GM20000 (cell line): ENCODE measurements at places on chromosomes 1 and 21.

GRCh38 chr1:115164940-115165705 lies 75.8 kb upstream of the TSPAN2 start:
- DNase-seq: no peak

DNA sequence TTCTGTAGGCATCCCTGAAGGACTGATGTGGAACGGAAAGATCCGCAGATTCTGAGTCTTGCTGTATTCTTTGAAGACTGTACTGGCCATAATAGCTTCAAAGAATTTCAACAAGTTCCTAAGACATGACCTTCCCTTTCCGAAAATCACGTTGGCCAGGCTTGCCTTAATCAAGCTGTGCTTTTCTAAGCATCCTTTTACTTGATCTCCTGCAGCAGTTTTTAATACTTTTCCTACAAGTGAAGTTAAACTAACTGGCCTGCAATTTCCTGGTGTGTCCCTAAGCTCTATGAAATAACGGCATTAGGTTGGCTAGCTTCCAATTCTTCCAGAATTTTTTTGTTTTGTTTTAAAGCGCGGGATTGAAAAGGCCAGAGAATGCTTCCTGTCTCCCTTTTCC lies 40.3 kb downstream of the SPAG17 start:
- no peak for DNase-seq

DNA sequence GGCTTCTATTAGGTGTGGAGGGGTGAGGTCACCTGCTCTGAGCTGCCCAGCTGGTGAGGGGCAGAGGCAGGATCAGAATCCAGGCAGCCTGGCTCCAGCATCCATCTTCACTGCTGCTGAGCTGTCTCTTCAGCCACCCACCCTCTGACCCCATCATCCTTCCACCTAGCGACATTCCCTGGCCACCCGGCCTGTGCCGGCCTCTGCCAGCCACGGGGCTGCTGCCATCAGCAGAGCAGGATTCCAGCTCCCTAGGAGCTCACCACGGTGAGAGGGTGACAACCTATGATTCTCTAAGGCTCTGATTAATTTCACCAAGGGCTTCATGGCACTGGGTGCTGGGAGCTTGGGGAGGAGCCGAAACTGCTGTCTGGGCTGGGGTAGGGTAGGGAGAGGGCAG lies 32.1 kb downstream of the ALPL start:
- no peak for DNase-seq

GRCh38 chr1:210920716-210921694 lies 212.9 kb downstream of the KCNH1 start:
- no peak for DNase-seq

DNA sequence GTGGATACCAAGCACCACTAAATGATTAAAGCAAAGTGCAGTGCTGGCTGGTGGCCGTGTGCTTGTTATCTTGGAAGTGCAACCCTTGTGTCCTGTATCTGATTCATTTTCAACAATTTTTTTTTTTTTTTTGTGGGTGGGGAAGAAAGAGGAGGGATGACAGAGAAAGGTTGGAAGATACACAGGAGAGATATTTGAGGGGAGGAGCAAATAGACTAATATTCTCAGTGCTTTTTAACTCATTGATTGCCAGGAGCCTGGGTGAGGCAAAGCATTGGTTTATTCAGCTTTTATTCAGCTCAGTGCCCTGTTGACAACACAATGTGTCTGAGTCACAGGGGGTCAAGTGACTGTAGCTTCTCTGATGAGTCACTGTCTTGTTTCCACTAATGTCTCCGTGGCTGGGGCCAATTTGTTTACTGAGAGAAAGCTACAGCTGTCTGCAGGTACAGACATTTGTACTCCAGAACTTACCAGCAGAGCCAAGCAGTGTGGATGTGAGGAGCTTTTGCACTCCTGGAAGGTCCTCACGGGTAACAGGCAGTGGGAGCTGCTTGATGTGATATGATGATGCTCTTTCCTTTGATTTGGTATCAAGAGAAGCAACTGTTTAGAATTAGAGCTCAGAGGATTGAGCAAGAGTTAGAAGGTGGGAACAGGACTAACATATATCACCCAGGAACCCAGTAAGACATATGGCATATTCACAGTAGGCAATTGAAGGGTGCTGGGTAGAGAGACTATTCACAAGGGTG lies 23.6 kb upstream of the DNM3 start:
- DNase-seq: peak; percentile 11

GRCh38 chr21:35905096-35905962 lies 155.0 kb downstream of the SETD4 start:
- DNase-seq: no peak

GRCh38 chr21:34129039-34129891 lies 55.9 kb downstream of the MRPS6 start:
- no peak for DNase-seq

GRCh38 chr1:162635418-162635817 lies 3.2 kb downstream of the DDR2 start:
- DNase-seq: no peak

DNA sequence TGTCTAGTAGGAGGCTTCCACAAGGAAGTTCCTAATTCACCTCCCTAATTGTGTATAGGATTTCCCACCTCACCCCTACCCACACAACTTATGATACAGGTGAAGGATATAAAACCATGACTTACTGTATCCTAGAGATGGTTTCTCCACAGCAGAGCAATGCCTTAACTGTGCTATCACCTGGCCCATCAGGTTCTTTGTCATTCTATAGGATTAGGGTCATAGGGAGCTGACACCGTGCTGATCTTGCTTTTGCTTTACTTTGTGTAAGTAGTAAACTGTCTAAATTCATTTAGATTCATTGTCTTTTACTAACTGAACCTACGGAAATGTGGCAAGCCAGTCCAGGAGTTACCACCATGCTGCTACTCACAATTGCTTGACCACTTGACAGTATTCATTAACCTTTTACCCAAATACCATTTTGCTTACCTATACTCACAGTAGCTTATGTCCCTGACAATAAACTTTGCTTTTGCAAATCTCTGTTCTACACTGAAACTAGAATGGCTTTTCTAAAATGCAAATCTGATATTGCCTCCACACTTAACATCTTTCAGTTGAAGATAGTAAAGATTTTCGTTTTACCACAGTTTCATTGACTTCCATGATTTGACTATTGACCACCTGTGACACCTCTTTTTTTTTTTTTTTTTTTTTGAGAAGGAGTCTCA lies 147.6 kb downstream of the IFI44 start:
- no peak for DNase-seq

GRCh38 chr1:14120895-14121294 lies 420.9 kb downstream of the PRDM2 start:
- no peak for DNase-seq

DNA sequence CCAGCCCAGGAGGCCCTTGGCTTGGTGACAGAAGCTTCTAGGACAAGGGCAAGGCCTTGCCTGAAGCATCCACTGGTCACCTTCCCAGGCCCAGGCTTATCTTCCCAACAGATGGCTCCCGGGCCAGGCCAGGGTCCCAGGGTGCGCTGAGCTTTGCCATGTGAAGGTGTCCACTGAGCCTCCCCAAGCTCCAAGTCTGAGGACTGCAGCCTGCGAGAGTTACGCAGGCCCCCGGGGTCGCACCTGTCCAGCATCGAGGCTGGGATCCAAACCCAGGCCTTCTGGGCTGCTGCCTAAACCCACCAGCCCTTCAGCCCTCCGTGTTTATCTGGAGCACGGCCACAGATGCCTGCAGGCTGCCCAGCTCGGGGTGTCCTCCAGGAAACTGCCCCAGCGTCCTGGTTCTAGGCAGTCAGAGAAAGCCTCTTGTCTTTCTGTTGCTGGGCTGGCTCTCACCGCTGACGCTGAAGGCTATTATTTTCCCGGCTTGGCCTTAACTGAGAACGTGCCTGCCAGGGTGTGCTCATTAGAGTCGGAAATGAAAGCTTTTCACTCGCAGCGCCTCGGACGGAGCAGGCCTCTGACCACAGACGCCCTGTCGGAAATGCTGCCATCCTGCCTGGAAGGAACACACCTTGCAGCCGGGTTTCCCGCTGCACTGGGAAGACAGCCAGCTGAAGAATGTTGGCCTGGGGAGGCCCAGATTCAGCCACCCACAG lies 71.4 kb downstream of the MEGF6 start:
- DNase-seq: no peak

GRCh38 chr1:78892260-78892840 lies 114.2 kb downstream of the ADGRL4 start:
- no peak for DNase-seq

DNA sequence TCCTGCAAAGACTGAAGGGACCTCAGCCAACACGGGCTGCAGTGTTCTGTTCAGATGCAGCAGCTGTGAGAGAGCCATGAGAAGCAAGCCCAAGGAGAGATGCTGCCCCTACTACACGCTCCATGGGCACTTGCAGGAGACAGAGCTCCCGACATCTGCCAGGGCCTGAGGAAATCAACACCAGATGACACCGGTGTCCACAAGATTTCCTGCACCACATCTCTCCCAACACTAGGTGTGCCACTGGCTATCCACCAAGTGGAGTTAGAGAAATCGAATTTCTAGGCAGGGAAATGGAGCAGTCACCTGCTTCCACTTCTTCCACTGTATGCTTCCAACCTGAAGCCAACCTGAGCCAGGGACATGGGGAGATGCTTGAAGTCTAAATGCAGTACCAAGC lies 445.3 kb downstream of the RWDD3 start:
- no peak for DNase-seq

GRCh38 chr1:56148326-56149193 lies 430.8 kb downstream of the PLPP3 start:
- no peak for DNase-seq

DNA sequence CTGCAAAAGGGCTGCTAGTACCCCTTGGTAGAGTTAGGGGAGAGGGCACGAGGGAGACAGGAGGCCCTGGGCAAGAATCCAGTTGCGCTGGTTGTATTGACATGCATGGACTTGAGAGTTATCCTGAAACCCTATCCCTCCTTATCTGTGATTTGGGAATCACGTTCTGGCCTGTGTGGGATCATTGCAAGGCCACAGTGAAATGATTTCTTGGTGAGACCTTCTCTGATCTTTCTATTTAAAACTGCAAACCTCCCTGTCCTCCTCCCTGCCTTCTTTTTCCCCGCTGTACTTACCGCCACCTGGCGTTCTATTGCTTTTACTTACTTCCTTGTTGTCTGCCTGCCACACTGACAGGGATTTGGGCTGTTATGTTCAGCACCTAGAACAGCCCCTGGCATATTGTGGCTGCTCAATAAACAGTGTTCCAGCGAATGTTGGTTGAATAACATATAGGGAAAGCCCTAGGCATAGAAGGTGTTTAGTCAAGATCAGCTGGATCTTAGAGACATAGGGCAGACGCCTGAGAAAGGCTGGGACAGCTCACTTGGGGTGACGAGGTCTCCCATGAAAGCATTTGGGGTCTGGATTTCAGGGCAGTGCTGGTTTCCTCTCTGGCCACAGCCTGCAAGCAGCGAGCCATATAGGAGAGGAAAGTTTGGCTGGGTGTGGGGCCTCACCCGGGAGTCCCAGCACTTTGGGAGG lies 25.6 kb downstream of the ALPL start:
- DNase-seq: peak; percentile 66

GRCh38 chr1:72827278-72827677 lies 544.9 kb upstream of the NEGR1 start:
- DNase-seq: no peak

DNA sequence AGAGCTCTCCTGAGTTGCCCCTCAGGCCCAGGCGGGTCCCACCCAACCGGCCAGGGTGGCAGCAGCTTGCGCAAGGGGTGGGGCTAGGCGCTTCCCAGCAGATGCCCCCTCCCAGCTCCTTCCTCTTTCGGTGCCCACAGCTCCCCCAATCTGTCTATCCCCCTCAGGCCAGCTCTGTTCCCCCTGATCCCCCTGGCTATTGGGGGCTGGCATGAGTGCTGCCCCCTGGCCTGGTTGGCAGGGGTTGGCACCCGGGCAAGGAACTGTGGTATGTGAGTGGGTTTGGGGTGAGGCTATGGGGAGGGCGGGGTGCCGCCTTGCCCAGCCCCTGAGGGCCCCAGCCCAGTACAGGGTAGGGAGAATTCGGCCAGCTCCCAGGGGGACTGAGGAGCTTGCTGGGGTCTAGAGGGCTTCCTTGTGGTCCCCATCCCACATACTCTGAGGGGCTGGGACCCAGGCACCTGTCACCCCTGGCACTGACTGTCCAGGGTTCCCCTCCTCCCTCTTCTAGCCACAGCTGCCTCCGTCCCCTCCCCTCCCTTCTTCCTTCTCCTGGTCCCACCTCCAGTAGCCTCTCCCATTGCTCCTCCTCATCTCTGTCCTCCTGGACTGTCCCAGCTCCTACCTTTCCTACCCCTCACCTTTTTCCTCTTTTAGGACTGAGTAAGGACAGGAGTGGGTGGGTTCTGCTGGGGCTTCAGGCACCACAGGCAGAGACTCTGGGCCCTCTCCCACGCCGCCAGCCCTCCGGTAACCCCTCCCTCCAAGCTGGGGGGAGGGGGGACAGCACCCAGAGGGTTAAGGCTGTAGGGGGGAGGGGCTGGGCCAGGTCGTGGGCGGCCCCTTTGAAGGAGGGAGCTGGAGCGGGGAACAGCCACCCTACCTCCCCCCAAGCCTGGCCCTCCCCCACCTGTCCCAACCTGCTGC lies 5.7 kb downstream of the ZBTB7B start:
- DNase-seq: no peak

GRCh38 chr1:202104073-202104472 lies 18.6 kb upstream of the GPR37L1 start:
- DNase-seq: no peak

- DNase-seq: no peak
Measured at GRCh38 chr21:44354001-44354405, 582 bp downstream of the TRPM2 start.

DNA sequence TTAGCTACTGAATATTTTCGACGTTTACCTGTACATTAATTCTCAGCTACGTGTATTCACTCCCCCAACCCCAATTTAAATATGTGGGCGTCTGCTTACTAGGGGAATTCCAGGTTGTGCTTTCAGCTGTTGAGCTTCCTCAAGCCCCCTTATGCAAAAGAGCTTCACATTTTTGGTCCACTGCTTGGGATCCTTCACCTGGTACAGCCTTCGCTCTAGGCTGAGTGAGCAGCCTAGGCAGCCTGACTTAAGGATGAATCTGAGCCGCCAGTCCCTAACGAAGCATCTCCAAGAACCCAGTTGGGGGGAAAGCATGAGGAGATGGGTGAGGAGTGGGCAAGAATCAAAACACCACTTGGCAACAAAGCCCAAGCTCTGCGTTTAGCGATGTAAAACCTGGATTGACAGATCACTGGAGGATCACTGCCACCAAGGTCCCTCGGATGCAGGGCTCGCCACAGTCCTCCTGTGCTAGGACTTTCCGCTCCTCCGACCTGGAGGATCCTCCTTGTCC lies 674 bp downstream of the BCL10 start:
- peak; percentile 41 for DNase-seq

GRCh38 chr1:159786966-159787365 lies 6.2 kb downstream of the DUSP23 start:
- no peak for DNase-seq

DNA sequence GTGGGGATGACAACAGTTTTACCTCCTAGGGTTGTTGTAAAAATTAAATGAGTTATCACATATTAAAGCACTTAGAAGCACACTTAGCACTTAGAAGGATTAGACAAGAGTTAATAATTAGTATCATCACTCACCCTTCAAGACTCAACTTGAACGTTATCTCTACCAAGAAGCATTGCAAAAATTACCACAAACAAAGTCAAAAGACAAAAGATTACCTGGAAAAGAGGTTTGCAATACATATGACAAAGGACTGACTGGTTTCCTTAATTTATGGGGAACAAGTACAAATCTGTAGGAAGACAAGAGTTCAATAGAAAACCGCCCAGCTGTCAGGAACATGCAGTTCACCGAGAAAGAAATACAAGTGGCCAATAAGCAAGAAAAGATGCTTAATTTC lies 93.3 kb upstream of the ATP1A1 start:
- no peak for DNase-seq

- no peak for DNase-seq
Measured at GRCh38 chr1:21749109-21749508, 33.8 kb downstream of the USP48 start.

- no peak for DNase-seq
Measured at GRCh38 chr1:20587661-20588053, 1.2 kb upstream of the CDA start.

- DNase-seq: no peak
Measured at GRCh38 chr1:78836726-78837125, 169.8 kb downstream of the ADGRL4 start.
